ENCODE measurements at places on chromosomes 13 and 19.

- no peak for DNase-seq
These were observed 18.6 kb downstream of the BRD4 start for GRCh38 chr19:15313649-15314279.

DNA sequence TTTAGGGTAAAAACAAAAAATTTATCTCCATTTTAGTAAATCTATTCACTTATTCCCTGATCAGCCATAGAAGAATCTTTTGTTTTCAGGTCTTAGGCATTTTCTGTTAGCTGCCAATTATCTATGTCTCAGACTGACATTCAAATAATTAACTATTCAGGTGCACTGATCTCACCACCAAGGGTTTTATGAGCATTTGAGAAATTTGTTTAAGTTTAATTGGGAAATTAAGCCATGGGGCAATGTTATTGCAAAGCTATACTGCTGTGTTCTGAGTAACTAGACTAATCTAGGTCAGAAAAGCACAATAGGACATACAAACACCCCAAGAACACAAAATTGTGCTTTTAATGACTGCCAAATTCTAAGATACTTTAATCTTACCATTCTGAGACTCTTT, 210.7 kb upstream of the EDNRB start:
- no peak for DNase-seq

- DNase-seq: no peak
These were observed 32.1 kb downstream of the SBNO2 start for GRCh38 chr19:1141944-1142343.

- DNase-seq: no peak
These were observed 75.9 kb downstream of the ZIC5 start for GRCh38 chr13:99895444-99896368.

DNA sequence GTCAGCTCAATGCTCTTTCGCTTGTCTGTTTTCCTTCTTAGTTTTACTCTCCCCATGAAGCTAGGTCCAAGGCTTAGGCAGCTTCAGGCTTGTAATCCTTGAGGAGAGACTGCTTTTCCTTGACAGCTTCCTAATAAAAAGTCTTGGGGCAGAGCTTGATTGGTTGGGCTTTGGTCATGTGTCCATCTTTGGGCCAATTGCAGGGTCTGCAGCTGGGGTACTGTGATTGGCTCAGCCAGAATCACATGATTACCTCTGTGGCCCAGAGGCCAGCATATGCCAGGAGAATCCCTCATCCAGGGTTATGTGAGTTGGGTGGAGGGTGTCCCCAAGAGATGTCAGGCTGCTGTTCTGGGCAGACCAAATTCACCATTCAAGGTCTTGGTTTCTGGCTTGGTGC, 8.1 kb downstream of the KLK1 start:
- no peak for DNase-seq

DNA sequence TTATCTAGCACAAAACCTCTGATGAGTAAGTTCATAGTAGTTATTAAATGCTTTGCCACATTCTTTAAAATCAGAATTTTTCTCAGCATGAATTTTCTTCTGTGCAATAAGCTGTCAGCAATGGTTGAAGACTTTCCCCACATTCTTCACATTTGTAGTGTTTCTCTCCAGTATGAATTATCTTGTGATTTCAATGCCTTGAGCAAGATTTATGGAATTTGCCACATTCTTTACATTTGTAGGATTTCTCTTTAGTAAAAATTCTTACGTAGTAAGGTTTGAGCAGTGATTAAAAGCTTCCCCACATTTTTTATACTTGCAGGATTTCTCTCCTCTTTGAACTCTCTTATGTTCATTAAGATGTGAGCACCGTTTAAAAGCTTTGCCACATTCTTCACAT, 33.6 kb downstream of the ZNF682 start:
- no peak for DNase-seq

- no peak for DNase-seq
These were observed 3.3 kb downstream of the FCER2 start for GRCh38 chr19:7698583-7698982.

- DNase-seq: no peak
These were observed 213.3 kb upstream of the HTR2A start for GRCh38 chr13:47110141-47110540.

GRCh38 chr19:13707915-13708314, 56.4 kb upstream of the MRI1 start:
- no peak for DNase-seq

GRCh38 chr13:29922896-29923295, 72.5 kb upstream of the UBL3 start:
- DNase-seq: no peak

- DNase-seq: no peak
These were observed at the start of gene CHST8 for GRCh38 chr19:33621811-33622504. CHST8 (plus strand) TSS chr19:33621953; CDS start chr19:33689262, 67,309 bp downstream.

DNA sequence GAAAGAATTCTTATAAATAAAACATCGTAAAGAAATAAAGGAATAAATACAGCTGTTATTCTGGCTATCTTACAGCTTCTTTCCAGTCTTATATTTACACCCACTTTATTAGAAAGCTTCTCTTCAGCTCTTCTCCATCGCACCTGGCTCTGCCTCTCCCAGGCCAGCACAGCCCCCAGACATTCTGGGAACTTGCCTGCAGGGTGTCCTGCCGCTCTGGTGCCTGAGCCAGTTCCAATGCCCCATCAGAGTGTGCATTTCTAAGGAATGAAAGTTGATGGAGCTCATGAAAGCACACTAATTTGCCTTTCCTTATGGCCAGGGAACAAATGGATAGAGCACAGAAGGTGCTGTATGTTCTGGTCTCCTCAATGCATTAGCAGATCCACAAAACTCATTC, 68.7 kb downstream of the MIPEP start:
- DNase-seq: no peak

DNA sequence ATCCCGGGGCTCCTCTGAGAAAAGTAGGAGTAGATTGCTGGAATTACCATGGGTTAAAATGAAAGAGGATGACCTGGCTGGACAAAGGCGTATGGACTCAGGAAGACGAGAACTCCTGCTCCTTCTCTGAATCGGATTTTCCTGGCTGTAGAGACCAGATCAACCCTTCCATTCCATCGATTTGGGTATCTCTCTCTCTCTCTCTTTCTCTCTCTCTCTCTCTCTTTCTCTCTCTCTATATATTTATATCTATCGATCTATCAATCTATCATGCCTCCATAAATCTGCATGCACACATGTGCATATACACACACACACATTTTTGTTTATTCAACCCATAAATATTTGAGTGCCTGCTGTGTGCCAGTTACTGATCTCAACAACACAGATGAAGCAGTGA, 234.9 kb downstream of the LMO7 start:
- DNase-seq: no peak

GRCh38 chr13:114279758-114280355, 1.5 kb upstream of the UPF3A start:
- DNase-seq: no peak

- DNase-seq: peak; percentile 63
These were observed at the start of gene DOCK6 for GRCh38 chr19:11261971-11262839. DOCK6 (minus strand) TSS chr19:11262524; CDS start chr19:11262440, 84 bp downstream.

GRCh38 chr13:98917116-98917515, 60.7 kb downstream of the DOCK9 start:
- DNase-seq: no peak

DNA sequence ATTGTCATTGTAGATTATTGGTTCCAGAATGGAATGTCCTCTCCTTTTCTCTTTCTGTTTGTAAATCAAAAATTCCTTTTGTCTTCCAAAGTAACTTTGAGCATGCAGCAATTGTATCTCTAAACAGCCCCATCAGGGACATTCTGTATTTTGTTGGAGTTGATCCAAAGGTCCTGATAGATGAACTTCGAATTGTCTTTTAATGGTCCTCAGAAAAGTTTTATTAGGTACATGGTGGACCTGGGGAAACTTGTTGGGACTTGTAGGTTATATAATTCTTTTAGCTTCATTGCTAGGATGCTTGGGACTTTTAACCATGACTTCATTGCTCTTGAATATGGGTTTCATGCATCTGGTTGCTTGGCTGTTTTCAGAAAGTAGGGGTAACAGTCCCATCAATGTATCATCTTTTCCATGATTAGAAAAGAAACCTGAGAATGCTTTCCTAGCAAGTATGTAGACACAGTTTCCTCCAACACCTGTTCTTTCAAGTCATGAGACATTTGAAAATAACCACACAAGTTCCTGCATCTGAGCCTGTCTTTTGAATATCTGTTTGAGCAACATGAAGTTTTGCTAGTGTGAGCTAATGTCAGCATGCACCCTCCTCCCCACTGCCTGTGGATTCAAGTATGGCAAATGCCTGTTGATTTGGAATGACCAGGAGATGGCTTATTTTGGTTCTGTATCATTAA, 413.1 kb downstream of the KCNRG start:
- no peak for DNase-seq

GRCh38 chr19:39843919-39844793, 2.0 kb downstream of the FBL start:
- DNase-seq: no peak

GRCh38 chr13:27172495-27172842, 858 bp upstream of the USP12 start:
- DNase-seq: no peak

DNA sequence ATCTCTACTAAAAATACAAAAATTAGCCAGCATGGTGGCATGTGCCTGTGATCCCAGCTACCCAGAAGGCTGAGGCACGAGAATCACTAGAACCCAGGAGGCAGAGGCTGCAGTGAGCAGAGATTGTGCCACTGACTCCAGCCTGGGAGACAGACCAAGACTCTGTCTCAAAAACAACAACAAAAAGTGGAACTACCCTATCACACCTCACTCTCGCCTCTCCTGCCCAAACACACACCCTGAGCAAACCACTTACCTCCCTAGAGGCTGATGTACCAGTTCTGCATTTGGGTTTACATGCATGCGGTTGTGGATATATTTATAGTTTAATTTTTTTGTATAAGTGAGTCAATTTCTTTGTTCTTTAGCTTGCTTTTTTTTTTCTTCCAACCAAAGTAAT, 7.7 kb upstream of the PTOV1 start:
- no peak for DNase-seq

DNA sequence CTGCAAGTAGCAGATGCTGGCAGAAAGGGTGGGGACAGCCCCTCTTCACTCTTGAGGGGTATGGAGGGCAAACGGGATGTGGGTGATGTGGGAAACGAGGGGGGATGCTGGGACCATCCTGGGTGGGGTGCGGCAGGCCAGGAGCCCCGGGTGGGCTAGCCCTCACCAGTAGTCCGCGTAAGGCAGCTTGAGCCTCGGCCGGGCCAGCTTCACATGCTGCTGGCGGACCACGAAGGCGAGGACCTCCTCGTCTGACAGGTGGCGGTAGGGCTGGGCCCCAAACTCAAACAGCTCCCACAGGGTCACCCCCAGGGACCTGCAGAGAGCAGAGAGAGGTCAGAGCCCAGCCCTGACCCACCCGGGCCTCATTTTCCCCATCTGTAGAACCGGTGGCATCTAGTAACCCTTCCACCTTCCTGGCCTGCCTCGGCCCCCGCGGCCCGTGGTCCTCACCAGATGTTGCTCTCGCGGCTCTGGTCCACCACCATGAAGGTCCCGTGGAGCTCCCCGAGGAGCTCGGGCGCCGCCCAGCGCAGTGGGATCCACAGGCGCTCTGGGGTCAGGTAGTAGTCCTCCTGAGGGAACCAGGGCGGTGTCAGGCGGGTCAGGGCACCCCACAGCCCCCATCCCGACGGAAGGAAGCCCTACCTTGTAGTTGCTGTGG, 10.7 kb downstream of the LMTK3 start:
- no peak for DNase-seq

DNA sequence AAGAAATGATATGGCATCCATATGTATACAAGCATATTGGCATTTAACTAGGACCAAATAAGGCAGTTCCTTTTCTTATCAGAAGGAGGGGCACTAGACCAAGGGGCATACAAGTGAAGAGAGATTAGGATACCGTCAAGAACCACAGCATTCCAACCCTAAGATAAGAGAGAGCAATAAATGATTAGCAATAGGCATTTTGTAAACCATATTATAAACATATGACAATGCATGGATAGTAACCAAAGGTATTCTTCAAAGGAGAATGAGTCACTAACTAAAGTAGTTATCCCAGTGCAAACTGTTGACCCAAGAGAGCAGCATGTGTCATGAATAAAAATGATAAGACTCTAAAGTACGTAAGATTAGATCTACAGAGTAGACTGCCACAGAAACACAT, 500.9 kb upstream of the HTR2A start:
- no peak for DNase-seq

- DNase-seq: peak; percentile 84
These were observed 16.0 kb upstream of the EMC10 start for GRCh38 chr19:50460161-50460765.

GRCh38 chr19:38877781-38878574, at the start of gene RINL:
RINL (minus strand) TSS chr19:38878275; CDS start chr19:38876742, 1,533 bp downstream.
- DNase-seq: peak; percentile 84

GRCh38 chr13:99827011-99827772, 144.4 kb downstream of the ZIC5 start:
- DNase-seq: no peak

GRCh38 chr13:27341616-27342015, 71.0 kb downstream of the RASL11A start:
- DNase-seq: no peak

- DNase-seq: no peak
These were observed 643.9 kb upstream of the SGCG start for GRCh38 chr13:22536851-22537250.

DNA sequence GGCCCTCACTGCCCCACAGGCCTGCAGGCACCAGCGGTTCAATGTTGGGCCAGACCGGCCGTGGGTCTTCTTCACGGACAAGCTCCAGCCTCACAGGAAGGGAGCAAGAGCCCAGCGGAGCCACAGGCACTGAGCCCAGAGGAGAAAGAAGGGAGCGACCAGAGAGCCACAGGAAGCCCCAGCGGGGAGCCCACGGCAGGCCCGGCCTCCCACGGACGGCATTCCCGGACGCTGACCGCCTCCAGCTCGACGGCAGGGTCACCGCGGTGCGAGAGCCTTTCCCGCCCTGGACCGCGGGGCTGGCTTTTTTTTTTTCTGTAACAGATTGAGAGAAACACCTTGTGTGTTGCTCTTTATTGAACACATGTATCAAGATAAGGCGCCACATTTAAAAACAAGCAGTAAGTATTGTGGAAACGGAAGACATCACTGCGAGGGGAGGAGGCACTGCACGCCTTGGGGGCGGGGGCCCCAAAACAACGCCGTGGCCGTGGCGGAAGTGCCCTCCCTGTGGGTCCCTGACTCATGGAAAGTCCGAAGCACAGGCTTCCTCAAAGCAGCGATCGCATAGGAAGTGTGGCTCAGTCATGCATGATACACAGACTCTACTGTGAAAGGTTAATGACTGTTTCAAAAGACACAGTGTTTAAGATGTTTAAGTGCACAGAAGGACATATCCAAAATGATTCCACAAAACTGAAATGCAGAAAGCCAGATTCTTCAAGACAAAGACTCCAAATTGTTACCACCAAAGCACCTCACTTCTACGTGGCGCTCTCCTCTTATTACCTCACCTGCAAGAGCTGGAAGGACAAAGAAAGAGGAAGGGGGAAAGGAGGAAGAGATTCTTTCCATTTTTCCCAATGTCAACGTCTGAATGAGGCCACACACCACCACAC, 3.5 kb downstream of the RASA3 start:
- DNase-seq: peak; percentile 93

DNA sequence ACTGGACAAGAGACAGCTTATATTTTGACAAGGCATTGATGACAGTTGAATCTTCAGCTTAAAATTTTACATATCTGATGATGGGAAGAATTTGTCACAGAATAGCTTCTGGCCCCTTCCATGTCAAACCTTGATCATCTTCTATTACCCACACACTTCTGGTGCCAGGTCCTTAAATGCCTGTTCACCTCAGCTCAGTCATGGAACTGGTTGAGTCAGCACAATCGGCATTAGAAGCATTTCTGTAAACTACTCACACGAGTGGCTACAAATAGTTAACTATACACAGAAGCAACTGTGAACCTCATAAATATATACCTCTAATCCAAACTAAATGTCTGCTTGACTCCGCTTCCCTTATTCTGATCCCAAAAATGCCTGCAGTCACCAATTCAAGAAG, 161.2 kb downstream of the FOXO1 start:
- no peak for DNase-seq

- no peak for DNase-seq
These were observed 56.2 kb upstream of the ARHGEF7 start for GRCh38 chr13:111058796-111059506.
